WTC11 (cell line): ENCODE measurements at places on chromosomes 12 and 14. TPM values are rescaled to one million over a fixed set of nuclear protein-coding genes. Genes with fewer than 3 reads are reported as not detected.

DNA sequence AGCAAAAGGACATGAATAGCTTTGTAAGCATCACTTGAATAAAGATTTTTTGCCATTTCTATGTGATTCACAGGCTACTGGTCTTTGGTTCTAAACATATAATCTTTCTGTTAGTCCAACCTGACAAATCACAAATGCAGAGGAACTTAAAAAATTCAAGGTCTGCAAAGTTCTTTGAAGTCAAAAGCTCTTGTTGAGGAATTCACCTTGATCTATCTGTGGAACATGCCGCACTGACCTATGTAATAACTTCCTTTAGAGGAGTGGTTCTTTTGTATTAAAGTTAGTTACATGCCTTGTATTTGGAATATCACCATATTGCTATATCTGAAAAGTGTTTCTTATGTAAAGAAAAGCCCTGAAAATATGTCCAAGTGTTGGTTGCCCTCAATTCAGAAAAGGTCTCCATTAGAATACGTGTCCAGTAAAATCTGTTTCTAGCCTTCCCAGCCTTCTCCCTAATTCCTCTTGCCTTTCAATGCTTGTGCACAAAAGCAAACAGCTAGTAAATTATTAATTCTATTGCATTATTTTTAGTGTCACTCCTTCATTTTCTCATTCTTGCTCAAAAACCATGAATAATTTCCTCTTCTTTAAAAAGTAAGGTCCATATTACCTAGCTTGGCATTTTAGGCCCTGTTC is 1192.8 kb downstream of the FLRT2 start:
- no peaks in the 10 kb centered on the region for H3K27me3 ChIP-seq
- no peak for DNase-seq
- H3K27ac ChIP-seq, result no peak overlapping the region
- H3K36me3 ChIP-seq, result no peaks in the 10 kb centered on the region

DNA sequence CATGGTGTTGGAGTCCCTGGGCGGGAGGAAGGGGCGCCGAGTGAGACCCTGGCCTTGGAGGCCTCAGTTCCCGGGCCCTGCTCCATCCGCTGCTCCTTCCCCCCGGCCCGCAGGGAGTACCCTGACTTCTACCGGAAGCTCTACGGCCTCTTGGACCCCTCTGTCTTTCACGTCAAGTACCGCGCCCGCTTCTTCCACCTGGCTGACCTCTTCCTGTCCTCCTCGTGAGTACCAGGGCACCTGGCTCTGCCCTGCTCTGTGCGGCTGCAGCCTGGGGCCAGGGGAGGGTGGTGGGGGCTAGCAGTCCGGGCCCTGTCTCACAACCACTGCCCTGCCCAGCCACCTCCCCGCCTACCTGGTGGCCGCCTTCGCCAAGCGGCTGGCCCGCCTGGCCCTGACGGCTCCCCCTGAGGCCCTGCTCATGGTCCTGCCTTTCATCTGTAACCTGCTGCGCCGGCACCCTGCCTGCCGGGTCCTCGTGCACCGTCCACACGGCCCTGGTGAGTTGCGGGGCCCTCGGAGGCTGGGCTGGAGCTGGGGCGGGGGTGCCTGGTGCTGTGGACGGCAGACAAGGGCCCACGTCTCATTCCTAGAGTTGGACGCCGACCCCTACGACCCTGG is 7.0 kb downstream of the NOC4L start:
- H3K36me3 ChIP-seq, result peaks cover 4% of the 10 kb centered on the region; the same call in 1 of the 2 replicates
- H3K4me3 ChIP-seq, result no peak overlapping the region
- no peaks in the 10 kb centered on the region for H3K27me3 ChIP-seq
- no peak overlapping the region for H3K27ac ChIP-seq
- H3K4me1 ChIP-seq, result no peaks in the 10 kb centered on the region

- H3K36me3 ChIP-seq, result no peaks in the 10 kb centered on the region; the same call in 1 of the 2 replicates
- H3K4me1 ChIP-seq, result peaks cover 10% of the 10 kb centered on the region
- no peak overlapping the region for H3K4me3 ChIP-seq
Measured at GRCh38 chr12:109264943-109265650, 44.0 kb downstream of the FOXN4 start.

GRCh38 chr12:56838621-56839488 is 75.7 kb downstream of the HSD17B6 start:
- no peak for DNase-seq
- no peak overlapping the region for H3K27ac ChIP-seq
- H3K4me1 ChIP-seq, result no peaks in the 10 kb centered on the region
- H3K27me3 ChIP-seq, result peaks cover 12% of the 10 kb centered on the region
- no peaks in the 10 kb centered on the region for H3K36me3 ChIP-seq

DNA sequence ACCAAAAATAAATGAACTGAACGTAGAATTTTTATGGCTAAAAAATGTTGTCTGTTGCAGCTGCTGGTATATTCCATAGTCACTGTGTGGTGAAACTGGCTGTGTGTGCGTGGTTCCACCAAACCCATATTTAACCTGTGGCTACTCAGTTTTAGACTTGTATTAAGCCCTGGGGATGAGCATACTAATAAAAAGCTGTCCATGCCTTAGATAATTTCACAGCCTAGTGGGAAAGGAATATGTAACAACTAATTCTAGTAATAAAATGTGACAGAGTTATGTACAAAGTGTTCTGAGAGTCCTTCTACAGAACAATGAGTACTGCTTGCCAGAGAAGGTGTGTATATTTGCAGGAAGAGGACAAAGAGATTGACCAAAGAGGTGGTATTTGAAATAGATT is 125.5 kb downstream of the TMTC3 start:
- H3K4me1 ChIP-seq, result peaks cover 5% of the 10 kb centered on the region
- H3K36me3 ChIP-seq, result no peaks in the 10 kb centered on the region
- no peak overlapping the region for H3K4me3 ChIP-seq
- no peak for DNase-seq

GRCh38 chr12:13316587-13317246 is 120.2 kb downstream of the EMP1 start:
- H3K27me3 ChIP-seq, result no peaks in the 10 kb centered on the region; the same call in 1 of the 2 replicates
- H3K27ac ChIP-seq, result no peak overlapping the region
- peaks cover 27% of the 10 kb centered on the region for H3K36me3 ChIP-seq
- H3K4me3 ChIP-seq, result no peak overlapping the region
- DNase-seq, result no peak

- no peaks in the 10 kb centered on the region for H3K36me3 ChIP-seq
- H3K4me3 ChIP-seq, result no peak overlapping the region
- H3K4me1 ChIP-seq, result peaks cover 12% of the 10 kb centered on the region; the same call in 1 of the 2 replicates
- no peak for DNase-seq
Measured at GRCh38 chr12:92553389-92553788, 149.4 kb upstream of the PLEKHG7 start.

- H3K27ac ChIP-seq, result no peak overlapping the region
- no peak for DNase-seq
- H3K36me3 ChIP-seq, result no peaks in the 10 kb centered on the region
- H3K4me3 ChIP-seq, result no peak overlapping the region
- H3K27me3 ChIP-seq, result no peaks in the 10 kb centered on the region
Measured at GRCh38 chr12:97967831-97968230, 505.2 kb downstream of the RMST start.

- H3K27me3 ChIP-seq, result no peaks in the 10 kb centered on the region
- no peak overlapping the region for H3K4me3 ChIP-seq
- H3K27ac ChIP-seq, result no peak overlapping the region
- no peak for DNase-seq
- no peaks in the 10 kb centered on the region for H3K36me3 ChIP-seq
Measured at GRCh38 chr12:98421316-98421715, 94.1 kb upstream of the TMPO start.

DNA sequence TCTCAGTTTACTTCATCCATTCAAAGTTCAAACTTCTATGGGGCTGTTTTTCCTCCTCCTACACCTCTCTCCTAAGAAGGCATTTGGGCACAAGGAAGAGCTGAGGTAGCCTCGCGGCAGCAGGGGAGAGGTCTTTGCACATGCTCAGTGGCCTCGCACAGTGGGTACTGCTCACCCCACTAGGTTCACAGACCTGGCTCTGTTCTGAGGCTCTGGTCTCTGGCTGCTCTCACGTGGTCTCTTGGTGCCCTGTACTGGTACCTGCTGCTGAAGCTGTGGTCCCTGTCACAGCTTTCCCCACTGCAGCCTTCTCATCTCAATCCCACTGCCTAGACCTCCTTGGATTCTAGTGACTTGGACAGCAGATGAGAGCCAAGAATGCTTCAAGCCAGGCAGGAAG is 134.7 kb upstream of the CRY1 start:
- no peaks in the 10 kb centered on the region for H3K27me3 ChIP-seq
- DNase-seq, result no peak
- H3K4me3 ChIP-seq, result no peak overlapping the region
- H3K4me1 ChIP-seq, result peaks cover 17% of the 10 kb centered on the region
- H3K36me3 ChIP-seq, result no peaks in the 10 kb centered on the region

GRCh38 chr14:50573862-50574261 is 13.9 kb downstream of the ATL1 start:
- no peak overlapping the region for H3K27ac ChIP-seq

- peaks cover 8% of the 10 kb centered on the region for H3K4me1 ChIP-seq
- no peak for DNase-seq
- H3K27me3 ChIP-seq, result no peaks in the 10 kb centered on the region; the same call in 1 of the 2 replicates
- H3K27ac ChIP-seq, result no peak overlapping the region
- no peak overlapping the region for H3K4me3 ChIP-seq
Measured at GRCh38 chr14:46582826-46583225, 68.8 kb downstream of the RPL10L start.

- H3K36me3 ChIP-seq, result peaks cover 77% of the 10 kb centered on the region
- no peaks in the 10 kb centered on the region for H3K27me3 ChIP-seq
- no peaks in the 10 kb centered on the region for H3K4me1 ChIP-seq
- no peak overlapping the region for H3K4me3 ChIP-seq
- H3K27ac ChIP-seq, result no peak overlapping the region
Measured at GRCh38 chr14:31106768-31107167, 80.6 kb upstream of the STRN3 start.

- no peak for DNase-seq
- H3K27me3 ChIP-seq, result no peaks in the 10 kb centered on the region
- H3K27ac ChIP-seq, result no peak overlapping the region
- H3K36me3 ChIP-seq, result no peaks in the 10 kb centered on the region; the same call in 1 of the 2 replicates
- 0 out of 2 replicates have a peak, but pooled peaks cover under 1% of the 10 kb centered on the region for H3K4me1 ChIP-seq
Measured at GRCh38 chr14:52618602-52619001, 66.0 kb downstream of the GPR137C start.

- no peak for DNase-seq
- no peak overlapping the region for H3K4me3 ChIP-seq
- no peaks in the 10 kb centered on the region for H3K27me3 ChIP-seq
Measured at GRCh38 chr14:22502551-22502950, 86.5 kb downstream of the DAD1 start.

DNA sequence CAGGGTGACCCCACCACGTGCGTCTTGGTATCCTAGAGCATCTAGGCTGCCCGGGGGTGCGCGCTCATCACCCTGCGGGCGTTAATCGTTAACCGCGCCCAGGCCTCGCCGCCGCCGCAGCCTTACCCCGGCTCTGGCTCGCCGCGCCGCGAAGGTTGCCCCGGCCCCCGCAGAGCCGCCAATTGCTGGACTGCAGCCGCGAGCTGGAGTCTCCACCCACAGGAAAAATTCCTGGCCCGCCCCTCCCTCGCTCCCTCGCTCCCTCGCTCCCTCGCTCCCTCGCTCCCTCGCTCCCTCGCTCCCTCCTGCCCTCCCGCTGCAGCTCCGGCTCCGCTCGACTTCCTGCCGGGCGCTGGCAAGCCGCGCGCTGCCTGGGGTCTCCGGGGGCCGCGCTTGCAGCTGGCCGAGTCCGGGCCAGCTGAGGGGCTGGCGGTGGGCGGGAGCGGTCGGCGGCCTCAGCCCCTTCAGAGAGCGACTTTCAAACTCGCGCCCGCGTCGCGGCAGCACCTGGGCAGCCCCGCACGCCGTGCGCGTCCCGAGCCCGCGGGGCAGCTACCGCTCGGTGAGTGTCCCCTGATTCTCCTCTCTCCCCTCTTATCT is at the start of gene PLEKHG3:
Gene PLEKHG3, plus strand, starts transcription at position 282 of the 600 bp plus-strand sequence. CDS start 23,208 bp downstream, outside the sequence.
- no peaks in the 10 kb centered on the region for H3K27me3 ChIP-seq
- peak; percentile 89 for DNase-seq
- peak within 1 kb of the TSS; percentile 97 for H3K27ac ChIP-seq
- H3K4me3 ChIP-seq, result peak within 1 kb of the TSS; percentile 84

- no peak overlapping the region for H3K4me3 ChIP-seq
- H3K27ac ChIP-seq, result no peak overlapping the region
- no peaks in the 10 kb centered on the region for H3K27me3 ChIP-seq
- no peak for DNase-seq
- H3K36me3 ChIP-seq, result no peaks in the 10 kb centered on the region
- H3K4me1 ChIP-seq, result peaks cover 4% of the 10 kb centered on the region
Measured at GRCh38 chr12:78176643-78177042, 345.9 kb downstream of the NAV3 start.

GRCh38 chr14:74685921-74686678 is 26.8 kb downstream of the AREL1 start:
- H3K36me3 ChIP-seq, result peaks cover 38% of the 10 kb centered on the region
- H3K4me1 ChIP-seq, result peaks cover 16% of the 10 kb centered on the region

DNA sequence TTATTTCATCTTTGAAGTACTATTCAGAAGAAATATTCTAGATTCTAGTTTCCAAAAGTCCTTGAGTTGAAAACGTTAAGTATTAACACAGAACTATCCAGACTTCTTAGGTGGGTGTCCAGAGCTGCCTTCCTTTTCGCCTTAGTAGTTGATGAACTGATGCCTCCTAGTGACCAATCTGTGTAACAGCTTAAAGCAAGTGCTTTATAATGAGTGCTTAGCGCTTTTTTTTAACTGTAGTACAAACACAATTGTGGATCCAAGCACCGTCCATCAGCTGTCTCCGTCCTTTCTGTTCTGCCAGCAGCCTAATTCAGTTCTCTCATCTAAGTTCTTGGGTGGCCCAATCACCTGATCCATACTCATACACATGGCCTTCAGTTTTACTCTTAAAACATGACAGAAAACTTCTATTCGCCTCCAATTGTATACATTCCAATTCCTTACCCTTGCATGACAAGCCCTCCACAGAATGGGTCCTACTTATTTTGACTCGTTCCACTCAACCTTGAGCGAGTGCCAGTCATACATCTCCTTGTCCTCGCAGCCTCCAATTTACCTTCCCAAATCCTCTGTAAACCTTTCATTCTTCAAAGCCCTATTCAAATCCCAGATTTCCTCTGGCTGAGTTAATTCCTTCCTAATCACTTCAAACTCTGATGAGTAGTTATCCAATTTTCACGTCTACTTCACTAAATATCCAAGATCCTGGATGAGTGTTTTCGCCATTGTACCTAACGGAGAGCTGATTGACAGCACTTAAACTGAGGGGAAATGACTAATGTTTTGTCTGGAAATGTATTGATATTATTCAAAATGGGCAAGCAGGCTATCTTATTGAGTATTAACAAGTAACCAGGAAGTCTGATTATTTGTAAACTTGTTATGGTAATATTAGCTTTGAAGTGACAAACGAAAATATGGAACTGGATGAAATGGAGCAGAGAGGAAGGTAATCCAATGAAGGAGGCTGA is 5.8 kb upstream of the PHLDA1 start:
- no peaks in the 10 kb centered on the region for H3K27me3 ChIP-seq
- peaks cover 77% of the 10 kb centered on the region for H3K4me1 ChIP-seq
- no peak for DNase-seq
- no peaks in the 10 kb centered on the region for H3K36me3 ChIP-seq
- no peak overlapping the region for H3K4me3 ChIP-seq

GRCh38 chr12:125148316-125148715 is 83.1 kb downstream of the AACS start:
- H3K36me3 ChIP-seq, result no peaks in the 10 kb centered on the region
- H3K4me1 ChIP-seq, result peaks cover 7% of the 10 kb centered on the region; the same call in 1 of the 2 replicates
- H3K27me3 ChIP-seq, result peaks cover 3% of the 10 kb centered on the region; the same call in 1 of the 2 replicates
- DNase-seq, result no peak
- H3K4me3 ChIP-seq, result no peak overlapping the region
- H3K27ac ChIP-seq, result no peak overlapping the region

Gene BIN2
- total RNA-seq, result 0.14 to 0.44 TPM (median 0.20 TPM) in 3 replicates

Gene BCL11B
- 6.7 to 9.1 TPM (median 7.2 TPM) in 3 replicates for total RNA-seq

Gene GALNT6
- 11.0 to 18.3 TPM (median 11.2 TPM) in 3 replicates for total RNA-seq

Gene LTB4R2
- total RNA-seq, result 9.1 to 12.9 TPM (median 9.8 TPM) in 3 replicates

Gene EMP1
- total RNA-seq, result 0.66 to 1.4 TPM (median 1.4 TPM) in 3 replicates

Gene AKAP6
- total RNA-seq, result 0.63 to 1.4 TPM (median 0.85 TPM) in 3 replicates

Gene TAS2R10
- total RNA-seq, result not detected in 3 replicates
